ENCODE measurements at places on chromosomes 13 and 19.

DNA sequence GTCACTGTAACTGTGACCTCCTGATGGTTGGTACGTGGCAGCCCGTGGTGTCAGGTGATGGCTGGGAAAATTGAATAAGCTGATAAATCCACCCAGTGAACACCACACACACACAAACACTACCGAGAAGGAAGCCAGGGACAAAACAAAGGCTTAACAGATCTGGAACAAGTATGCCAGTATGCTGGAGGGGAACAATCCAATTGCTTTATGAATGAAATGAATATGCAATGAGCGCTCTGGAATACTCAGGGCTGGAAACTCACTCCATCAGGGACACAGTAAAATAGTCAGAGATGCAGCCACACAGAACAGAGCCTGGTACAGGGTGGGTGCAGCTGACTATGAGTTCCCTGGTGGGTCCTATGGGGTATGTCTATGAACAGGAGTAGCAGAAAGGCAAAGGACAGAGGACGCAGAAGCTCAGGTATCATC, 16.7 kb downstream of the TMTC4 start:
- DNase-seq = no peak

DNA sequence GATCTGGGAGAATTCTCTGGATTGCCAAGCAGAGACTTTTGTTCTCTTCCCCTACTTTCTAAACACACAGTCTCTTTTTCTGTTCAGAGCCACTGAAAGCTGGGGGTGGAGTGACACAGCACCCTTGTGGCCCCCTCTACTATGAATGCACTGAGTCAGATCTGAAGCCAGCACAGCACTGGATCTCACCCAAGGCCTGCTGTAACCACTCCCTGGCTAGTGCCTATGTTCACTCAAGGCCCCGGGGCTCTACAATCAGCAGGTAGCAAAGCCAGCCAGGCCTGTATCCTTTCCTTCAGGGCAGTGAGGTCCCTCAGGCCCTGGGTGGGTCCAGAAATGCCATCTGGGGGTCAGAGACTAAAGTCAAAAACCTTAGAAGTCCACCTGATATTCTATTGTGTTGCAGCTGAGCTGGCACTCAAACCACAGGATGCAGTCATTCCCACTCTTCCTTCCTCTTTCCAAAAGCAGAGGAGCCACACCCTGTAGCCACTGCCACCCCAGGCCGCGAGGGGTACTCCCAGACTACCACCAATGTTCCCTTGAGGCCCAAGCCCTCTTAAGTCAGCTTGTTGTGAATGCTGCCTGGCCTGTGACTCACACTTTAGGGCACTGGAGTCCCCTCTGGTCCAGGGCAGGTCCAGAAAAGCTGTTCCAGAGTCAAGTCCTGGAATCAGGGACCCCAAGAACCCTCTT, 110.1 kb upstream of the RXFP2 start:
- DNase-seq = no peak

- no peak for DNase-seq
Measured at GRCh38 chr19:6067975-6068374, 42.3 kb downstream of the RFX2 start.

- no peak for DNase-seq
Measured at GRCh38 chr13:94400874-94401273, 78.6 kb downstream of the DCT start.

DNA sequence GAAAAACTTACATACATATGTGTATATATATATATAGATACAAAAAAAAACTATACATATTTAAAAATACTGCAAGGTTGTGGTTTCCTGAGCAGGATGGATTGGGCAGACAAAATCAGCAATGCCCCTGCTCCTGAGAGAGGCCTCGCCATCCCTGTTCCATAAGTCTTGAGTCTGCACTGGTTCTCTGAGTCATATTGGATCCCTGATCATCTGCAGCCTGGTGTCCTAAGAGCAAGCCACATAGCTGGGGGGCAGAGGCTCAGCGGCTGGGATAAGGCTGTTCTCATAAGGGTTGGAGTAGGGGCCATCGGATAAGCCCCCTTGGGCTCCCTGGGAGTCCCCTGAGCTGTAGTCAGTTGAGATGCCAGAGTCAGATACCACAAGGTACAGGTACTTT, 3.3 kb downstream of the SWSAP1 start:
- DNase-seq = no peak

DNA sequence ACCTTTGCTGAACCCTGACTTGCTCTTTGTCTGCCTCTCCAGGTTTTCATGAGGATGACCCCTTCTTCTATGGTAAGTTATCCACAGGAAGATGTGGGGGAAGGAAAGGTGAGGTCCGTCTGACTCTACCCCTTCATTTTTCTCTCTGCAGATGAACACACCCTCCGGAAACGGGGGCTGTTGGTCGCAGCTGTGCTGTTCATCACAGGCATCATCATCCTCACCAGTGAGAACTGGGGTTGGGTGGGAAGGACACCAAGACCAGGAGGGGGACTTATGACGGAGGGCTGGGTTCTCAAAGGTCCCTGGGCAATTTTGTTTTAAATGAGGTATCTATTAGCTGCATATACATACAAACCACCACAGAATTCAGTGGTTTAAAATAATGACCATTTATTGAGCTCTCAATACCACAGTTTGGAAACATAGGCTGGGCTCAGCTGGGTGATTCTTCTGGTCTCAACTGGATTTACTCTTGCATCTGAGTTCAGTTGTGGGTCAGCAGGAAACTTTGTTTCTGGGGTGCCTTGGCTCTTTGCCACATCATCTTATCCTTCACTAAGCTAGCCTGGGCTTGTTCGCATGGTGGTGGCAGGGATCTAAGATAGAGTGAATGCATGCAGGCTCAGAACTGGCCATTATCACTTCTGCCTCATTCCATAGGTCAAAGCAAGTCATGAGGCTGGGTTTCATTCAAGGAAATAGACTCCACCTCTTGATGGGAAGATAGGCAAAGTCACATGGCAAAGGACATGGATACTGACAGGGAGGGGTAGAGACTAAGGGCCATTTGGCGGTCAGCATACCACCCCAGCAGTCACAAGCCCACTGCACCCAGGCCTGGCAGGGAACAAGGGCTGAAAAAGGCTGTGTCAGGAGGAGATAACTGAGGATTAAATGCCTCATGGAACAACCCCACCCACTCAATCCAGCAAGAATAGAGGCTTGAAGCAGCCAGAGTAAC, 11.8 kb downstream of the FXYD5 start:
- no peak for DNase-seq

GRCh38 chr13:41595298-41595697, 137.9 kb downstream of the RGCC start:
- no peak for DNase-seq

- DNase-seq = no peak
Measured at GRCh38 chr19:508204-509150, 1.2 kb downstream of the TPGS1 start.

DNA sequence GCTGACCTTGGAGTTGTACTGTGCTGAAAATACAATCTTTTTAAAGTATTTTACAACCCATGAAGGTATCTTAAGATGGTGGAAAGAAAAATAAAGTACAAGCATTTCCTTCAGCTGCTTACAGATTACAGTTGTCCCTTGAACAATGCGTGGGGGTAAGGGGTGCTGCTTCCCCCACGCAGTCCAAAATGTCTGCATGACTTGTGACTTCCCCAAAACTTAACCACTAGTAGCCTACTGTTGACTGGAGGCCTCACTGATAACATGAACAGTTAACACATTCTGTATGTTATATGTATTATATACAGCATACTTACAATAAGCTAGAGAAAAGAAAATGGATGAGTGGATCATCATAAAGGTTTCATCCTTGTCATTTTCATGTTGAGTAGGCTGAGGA, 45.3 kb upstream of the ZNF599 start:
- no peak for DNase-seq

DNA sequence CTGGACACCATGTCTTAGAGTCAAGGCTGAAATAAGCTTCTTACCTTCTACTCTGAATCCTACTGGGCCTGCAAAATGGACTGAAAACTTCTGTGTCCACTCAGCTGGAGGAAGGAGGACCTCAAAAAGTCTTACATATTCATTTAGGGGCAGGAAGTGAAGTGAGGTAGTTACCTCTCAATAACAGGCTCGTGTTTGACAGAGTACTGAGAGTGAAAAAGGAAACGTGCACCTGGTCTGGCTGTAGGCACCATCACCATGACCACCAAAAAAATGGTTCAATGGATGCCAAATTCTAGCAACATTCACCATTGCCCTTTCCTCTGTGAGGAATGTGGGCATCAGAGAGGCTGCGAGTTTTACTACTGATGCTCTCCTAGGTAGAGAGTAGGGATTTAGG, 176.2 kb downstream of the RFC3 start:
- DNase-seq = no peak

DNA sequence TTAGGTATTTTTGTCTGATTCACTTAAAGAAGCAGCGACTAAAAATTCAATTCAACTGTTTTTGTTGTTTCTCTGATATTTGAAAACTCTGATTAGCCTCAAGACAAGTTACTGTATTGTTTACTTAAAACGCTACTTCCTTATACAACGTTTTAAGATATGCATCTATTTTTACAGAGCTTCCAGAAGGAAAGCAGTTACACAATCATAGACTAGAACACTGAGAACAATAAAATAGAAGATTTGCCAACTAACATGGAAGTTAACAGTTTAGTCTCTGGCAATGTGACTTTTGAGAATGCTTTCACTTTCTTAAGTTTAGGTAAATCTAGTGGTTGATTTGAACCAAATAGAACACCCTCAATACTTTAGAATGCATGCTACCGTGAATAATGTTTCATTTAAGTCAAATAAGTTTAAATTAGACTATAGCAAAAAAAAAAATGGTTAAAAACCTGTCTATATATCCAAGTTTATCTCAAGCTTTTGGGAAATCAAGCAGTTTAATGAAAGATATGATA, 614.8 kb downstream of the DACH1 start:
- no peak for DNase-seq

- DNase-seq = no peak
Measured at GRCh38 chr13:42929886-42930535, 62.0 kb downstream of the EPSTI1 start.

DNA sequence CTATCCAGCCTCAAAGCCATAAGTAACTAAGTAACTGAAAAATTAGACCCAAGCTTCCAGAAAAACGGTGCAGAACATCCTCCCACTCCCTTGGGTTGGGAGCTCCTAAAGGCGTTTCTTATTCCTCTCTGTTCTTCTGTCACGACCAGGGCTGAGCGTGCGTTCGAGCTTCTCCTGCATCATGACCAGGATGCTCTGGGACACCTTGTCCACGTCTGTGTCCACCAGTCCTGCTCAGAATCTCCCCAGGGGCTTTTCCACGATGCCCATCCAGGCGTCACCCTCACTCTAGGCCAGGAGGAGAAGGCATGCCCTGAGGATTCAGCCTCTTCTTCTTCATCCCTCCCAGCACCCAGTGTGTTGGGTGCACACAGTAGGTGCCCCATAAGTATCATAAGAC, 37.8 kb upstream of the GAS6 start:
- DNase-seq = no peak

- DNase-seq = no peak
Measured at GRCh38 chr19:10866495-10866894, 4.9 kb upstream of the CARM1 start.

DNA sequence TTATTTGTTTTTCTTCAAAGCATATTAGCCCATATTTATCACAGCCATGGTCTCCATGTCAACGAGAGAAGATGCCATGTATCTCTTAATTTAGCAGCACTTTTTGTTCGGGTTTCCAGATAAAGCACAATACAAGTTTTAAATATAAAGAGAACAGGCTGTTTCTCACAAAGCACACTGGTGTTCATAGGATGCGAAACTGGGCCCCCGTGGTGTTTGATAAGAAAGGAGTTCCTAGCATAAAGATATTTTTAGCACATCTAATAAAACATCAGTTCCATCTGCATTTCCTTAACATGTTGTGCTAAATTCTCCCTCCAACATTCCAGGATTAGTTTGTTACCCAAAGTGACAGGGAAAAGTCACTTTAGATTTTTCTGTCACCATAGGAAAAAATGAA, 72.4 kb upstream of the EDNRB start:
- DNase-seq = no peak

GRCh38 chr13:25170554-25171111, 1.5 kb downstream of the AMER2 start:
- no peak for DNase-seq

- DNase-seq = no peak
Measured at GRCh38 chr13:36134632-36135031, 3.5 kb upstream of the DCLK1 start.

DNA sequence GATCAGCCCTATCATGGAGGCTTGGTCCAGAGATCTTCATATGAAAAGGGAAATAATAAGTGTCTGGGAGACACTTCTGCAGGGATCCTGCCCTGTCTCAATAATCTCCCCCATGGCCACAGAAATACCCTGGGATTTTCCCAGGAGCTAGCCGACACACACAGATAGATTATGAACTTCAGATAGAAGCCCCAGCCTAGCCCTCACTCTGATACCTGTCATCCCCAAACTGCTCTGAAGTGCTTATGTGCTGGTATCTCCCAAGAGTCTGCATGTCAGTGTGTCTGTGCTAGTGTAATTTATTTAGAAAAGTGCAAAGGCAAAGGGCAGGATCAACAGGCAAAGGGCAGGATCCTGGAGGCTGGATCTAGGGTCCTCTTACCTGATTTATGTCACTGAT, 38.7 kb upstream of the ZNF766 start:
- no peak for DNase-seq

GRCh38 chr13:103839460-103839859, 773.2 kb upstream of the SLC10A2 start:
- no peak for DNase-seq

DNA sequence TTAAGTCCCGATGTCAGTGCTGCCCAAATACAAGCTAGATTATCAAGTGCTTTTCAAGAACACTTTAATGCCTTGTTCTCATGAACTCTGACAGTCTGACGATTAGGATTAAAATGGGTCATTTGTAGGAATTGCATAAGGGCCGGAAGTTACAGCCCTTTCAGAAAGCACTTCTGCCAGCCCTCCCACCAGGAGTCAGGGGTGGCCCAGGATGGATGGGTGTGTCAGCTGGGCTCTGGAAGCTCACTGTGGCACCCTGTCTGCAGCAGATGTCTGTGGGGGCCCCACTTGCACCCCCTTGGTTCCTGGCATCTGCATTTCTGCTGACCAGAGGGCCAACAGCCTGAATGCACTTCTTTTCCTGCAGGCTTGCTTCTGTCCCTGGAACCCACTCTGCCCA, 712.7 kb downstream of the UQCRFS1 start:
- DNase-seq = no peak

DNA sequence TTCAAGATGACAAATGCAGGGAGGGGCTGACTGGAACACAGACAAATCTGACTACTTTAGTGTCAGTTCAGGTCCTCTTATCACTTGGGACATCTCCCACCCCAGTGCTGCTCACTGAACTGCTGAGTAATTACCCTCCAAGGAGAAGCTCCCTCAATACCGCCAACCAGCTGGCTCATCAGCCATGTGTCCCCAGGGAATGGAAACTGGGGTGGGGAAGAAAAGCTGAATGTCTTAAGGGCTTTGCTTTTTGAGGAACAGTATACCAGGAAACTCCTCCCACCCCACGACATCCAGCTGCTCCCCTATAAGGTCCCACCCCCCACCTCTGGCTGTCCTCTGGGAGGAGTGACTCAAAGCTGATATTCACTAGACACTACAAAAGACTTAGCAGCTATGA, 2.0 kb downstream of the ZNF823 start:
- no peak for DNase-seq
